ENCODE measurements at places on chromosomes 3 and 15.

DNA sequence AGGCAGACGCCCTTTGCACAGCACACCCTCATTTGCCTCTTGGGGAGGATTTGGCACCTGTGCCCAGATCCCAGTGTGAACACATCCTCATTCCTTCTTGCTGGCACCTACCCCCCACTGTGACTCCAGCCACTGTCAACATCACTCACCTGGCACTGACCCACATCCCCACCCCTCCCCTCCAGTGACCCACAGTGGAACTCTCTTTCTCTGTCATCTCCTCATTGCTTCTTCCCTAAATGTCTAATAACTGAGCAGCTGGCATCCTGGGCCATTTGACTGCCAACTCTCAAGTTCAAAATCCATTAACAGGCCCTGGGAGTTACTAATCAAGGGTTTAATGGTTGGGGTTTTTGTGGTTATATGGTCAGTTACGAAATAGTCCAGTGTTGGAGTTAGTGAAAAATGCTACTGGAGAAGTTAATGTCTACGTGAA lies 14.4 kb downstream of the SNAPC5 start:
- DNase-seq, result no peak

- no peak for DNase-seq
Measured at GRCh38 chr3:127105587-127105986, 87.3 kb upstream of the PRR23E start.

- no peak for DNase-seq
Measured at GRCh38 chr3:99579246-99579645, 59.1 kb upstream of the COL8A1 start.

- DNase-seq, result no peak
Measured at GRCh38 chr15:69760258-69760845, 307.7 kb downstream of the RPLP1 start.

DNA sequence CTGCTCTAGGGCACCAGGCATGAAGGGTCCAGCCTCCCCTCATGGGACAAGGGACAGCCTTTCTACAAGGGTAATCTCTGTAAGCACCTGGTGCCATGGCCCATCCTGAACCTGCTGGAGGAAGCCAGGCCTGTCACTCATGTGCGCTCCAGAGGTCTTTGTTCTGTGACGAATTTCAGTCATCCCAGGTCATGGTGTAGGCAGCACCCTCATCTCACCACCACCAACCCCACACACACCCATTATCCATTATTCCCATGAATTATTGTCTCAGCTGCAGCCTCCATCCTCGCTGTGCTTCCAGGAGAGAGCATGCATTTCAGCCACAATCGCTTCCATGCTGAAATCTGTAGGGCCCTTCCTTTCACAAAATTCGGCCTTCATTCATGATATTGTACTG lies 419.3 kb downstream of the EPHB1 start:
- DNase-seq, result no peak

- no peak for DNase-seq
Measured at GRCh38 chr3:2727610-2728318, 382.4 kb downstream of the IL5RA start.

GRCh38 chr3:100702082-100702979 lies 7.0 kb upstream of the TFG start:
- DNase-seq, result no peak

DNA sequence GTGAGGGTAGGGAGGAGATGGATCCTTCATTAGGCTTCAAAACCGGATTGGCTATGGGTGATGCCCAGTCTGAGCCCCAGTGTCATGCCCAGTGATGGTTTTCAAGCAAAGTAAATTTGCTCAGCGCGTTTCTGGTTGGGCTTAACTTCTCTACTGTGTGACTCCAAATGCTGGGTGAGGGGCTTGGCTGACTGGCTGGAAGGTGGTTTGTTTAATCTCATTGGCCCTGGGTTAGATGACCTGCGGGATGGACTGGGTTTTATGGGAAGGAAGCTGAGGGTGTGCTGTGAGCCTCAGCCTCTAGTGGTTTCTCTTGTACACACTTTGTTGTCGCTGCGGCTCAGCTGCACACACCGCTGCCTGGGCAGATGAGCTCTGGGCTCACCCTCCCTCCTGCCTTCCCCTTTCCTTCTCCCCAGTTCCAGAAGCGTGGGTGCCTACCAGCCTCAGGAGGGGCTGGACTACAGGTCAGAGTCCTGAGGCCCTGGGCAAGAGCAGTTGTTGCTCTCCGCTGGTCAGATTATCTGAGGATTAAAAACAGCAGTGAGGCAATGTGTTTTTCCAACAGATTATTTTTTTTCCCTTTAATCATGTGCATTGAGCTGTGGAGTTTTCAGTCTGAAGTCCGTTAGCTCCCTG lies 18.6 kb downstream of the PDIA5 start:
- no peak for DNase-seq

All from stimulated activated CD8-positive, alpha-beta memory T cell treated with anti-CD3 and anti-CD28 coated beads, Interleukin-15, amount 100 ng/mL, for 1 hour (primary cell).